ENCODE measurements at places on chromosomes 16 and 17.

GRCh38 chr16:81928975-81929374, 82.3 kb downstream of the SDR42E1 start:
- DNase-seq: no peak

GRCh38 chr17:8939496-8940334, 25.8 kb downstream of the PIK3R5 start:
- no peak for DNase-seq

- DNase-seq: no peak
Observed at GRCh38 chr16:29737713-29738112, 8.1 kb downstream of the C16orf54 start.

DNA sequence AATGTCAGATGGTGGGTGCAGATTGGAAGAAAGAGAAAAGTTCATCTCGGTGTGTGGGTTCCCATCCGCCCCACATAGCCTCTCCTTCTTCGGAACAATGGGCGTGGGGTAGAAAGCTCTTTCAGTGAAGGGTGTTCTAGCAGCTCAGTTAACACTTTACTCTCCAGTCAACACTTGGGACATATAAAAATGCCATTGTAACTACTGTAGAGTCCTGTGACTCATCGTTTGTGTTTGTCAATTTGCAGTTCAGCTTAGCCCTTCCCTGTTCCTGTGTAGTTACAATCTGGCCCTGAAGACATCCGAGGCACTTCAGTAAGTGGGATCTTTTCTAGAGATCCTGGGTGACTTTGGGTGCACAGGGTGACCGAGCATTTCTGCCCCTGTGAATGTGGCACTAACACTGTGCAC, 11.5 kb upstream of the CLEC18C start:
- DNase-seq: no peak

- no peak for DNase-seq
Observed at GRCh38 chr16:51156807-51157200, 5.7 kb upstream of the SALL1 start.

GRCh38 chr17:14019186-14019956, 49.9 kb upstream of the COX10 start:
- DNase-seq: no peak

DNA sequence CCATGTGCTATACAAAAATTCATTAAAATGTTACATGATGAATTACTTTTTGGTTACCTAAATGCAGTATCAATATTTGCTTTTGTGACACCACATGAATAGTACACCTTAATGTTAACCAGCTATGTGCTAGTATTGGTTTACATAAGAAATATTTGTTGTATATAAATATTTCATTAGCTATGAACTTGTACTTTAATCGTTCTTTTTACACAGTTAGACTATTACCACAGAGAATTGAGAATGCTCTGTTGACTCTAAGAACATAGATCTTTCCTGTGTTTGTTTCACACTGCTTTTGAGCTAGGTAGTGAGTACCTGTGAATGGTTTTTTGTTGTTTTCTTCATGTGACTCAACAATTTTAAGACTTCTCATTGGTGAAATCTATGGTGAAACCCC, 93.4 kb downstream of the KANSL1 start:
- no peak for DNase-seq

DNA sequence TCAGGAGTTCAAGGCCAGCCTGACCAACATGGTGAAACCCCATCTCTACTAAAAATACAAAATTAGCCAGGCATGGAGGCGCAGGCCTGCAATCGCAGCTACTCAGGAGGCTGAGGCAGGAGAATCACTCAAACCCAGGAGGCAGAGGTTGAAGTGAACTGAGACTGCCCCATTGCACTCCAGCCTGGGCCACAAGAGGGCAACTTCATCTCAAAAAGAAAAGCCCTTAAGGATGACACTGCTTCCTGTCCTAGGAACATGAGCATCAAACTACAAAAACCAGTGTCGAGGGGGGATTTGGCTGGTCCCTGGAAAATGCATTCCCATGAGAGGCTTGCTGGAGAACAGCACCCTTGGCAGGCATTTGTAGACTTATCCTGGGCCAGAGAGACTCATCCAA, 449.5 kb upstream of the PSMD7 start:
- DNase-seq: no peak

GRCh38 chr17:78759969-78760352, 22.1 kb downstream of the CYTH1 start:
- no peak for DNase-seq

DNA sequence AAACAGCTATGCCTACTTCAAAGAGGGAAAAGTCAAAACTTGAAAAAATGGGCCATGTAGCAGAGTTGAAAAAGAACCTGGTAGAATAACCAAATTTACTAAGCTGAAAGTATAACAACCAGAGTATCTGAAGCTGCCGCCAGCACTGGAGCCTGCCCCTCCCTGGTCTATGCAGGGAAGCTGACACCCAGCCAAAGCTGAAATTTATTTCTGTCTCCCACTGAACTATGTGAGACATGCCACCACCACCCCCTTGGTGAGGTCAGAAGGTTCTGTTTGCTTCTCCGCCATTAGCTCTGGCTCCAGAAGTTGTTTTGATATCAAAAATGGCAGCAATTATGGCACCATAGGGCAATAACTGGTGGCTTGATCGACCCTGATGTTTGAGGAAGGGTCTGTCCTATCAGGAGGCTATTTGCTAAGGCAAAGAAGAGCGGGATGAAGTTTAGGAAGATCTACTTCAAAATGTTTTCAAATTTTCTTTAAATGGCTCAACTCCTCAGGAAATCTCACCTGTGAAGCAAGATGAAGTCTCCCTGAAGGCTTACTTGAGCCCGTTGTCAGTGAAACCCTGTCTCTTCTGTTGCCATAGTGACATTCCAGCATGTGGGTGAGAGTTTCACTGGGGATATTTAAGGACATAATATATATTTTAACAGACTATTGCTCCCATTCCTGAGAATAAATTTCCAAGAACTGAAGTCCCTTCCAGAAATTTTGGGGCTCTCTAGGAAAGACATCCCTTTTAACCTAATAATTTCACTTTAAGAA, 122.0 kb downstream of the COPRS start:
- DNase-seq: no peak

DNA sequence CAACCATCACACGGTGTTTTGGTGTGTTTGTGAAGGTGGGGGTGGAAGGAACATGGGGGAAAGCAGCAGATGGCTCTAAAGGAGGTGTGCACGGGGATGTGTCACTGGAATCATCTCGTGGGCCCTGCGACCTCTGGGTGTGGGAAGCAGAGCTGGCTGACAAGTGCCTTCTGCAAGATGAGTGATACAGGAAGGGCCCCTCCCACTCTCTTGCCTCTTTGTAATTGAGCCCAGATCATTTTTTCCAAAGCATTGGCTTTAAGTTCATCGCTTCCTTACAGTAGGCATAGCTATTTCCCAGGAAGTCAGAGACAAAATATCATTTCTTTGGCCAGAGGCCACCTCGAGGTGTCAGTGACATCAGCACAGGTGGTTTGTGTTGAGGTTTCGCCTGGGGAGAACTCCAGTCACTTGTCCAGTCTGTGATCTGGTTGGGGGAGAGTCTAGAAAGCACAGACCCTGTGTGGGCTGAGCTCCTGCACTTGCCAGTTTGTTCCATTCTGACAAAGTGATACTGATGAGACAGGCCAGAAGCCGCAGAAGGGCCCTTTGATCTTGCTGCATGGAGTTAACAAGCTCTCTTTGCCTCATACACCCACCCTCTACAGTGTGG, 20.6 kb upstream of the SNTB2 start:
- DNase-seq: peak; percentile 56

GRCh38 chr17:13228225-13228624, 210.4 kb upstream of the ELAC2 start:
- DNase-seq: no peak

GRCh38 chr17:45855691-45856336, 11.1 kb downstream of the SPPL2C start:
- DNase-seq: no peak

GRCh38 chr17:83069571-83069906, 9.9 kb upstream of the METRNL start:
- DNase-seq: no peak

GRCh38 chr16:54821731-54822130, 108.9 kb upstream of the IRX5 start:
- DNase-seq: no peak

GRCh38 chr17:80824549-80825470, 166.8 kb upstream of the CHMP6 start:
- no peak for DNase-seq

DNA sequence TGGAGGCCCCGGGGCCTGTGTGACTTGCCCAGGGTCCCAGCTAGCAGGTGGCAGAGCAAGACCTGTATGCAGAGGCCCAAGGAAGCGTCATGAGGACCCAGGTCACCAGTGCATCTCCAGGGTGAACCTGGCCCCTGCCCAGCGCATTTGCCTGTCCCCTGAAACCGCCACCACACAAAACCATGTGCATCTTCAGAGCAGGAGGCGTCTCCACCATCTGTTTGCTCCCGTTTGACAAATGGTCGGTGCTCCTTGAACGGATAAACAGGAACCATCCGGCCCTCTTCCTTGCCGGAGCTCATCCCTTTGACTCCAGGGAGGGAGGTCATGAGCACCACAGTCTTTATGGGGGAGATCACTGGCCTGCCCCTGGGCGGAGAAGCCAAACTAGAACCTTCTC, 62.5 kb downstream of the JPH3 start:
- DNase-seq: no peak

- no peak for DNase-seq
Observed at GRCh38 chr16:3618769-3619141, 7.3 kb upstream of the SLX4 start.

GRCh38 chr17:73430848-73431247, 119.0 kb upstream of the CDC42EP4 start:
- DNase-seq: no peak
